Adrenal gland (tissue), 19 donors: ENCODE measurements at places on chromosomes 5 and 9. TPM values are rescaled to one million over a fixed set of nuclear protein-coding genes. Genes with fewer than 3 reads are reported as not detected.

DNA sequence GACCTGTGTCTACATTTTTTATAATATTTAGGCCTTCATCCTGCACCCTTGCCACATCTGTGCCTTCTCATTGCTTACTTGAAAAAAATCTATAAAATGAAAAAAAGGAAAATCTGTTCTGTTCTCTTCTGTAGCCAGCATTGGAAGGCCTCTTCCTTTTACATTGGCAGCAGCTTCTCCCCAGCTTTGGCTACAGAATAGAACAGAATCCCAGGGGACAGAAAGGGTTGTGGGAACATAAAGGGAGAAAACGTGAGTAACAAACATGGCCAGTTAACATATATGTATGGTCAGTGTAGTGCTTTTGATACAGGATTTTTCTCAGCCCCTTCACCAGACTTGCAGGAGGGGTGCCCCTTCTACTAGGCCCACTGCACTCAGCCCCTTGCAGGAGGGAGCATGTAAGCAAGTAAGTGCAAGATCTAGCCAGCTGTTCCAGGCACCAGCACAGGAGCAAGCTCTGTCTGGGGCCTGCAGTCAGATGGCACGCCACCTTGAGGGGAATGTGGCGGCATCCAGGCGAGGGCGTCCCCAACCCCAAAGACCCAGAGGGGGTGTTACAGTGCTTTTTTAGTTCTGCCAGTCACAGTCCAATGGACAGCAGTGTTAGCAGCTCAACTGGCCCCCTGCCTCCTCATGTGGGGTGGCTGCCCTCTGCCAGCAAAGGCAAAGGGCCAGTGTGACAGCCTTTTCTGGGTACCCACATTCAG, 330.5 kb upstream of the ZNF462 start:
- DNase-seq = no peak

- no peak for DNase-seq
These were observed 1.6 kb downstream of the CFAP95 start for GRCh38 chr9:69822116-69822750.

DNA sequence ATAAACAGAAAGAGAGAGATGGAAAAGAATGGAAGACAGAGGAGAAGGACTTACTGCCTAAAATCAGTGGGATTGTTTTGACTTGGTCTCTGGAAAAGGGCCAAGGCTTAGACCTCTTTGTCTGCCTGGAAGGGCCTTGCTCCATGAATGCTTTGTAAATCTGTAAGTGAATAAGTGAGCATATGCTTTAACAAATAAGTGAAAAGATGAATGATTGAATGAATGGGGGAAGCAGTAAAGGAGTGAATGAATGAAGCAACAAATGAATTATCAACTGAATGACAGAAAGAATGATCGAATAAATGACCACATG, 5.5 kb downstream of the KCNIP1 start:
- DNase-seq = no peak

- DNase-seq = no peak
These were observed 10.6 kb upstream of the HMCN2 start for GRCh38 chr9:130254747-130255630.

The APBB3 gene
- total RNA-seq = 14.0 TPM

The LCN15 gene
- not detected for total RNA-seq

DNA sequence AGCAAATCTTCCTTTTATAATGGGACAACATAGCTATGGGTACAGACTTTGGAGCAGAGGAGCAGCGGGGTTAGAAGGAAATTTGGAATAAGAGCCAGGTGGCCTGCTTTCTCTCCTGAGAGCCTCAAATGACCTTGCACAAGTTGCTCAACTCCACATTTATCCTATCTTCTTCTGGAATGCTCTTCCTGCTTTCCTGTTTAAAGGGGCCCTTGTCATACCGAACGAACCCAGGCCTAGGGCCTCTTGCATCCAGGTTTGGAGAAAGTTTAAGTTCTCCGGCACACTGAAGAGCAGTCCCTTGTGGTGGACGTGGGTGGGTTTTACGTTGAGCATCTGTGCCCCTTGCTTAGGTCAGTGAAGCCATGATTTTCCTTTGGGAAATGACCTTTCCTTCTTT, 197.9 kb upstream of the NR3C1 start:
- DNase-seq = no peak

DNA sequence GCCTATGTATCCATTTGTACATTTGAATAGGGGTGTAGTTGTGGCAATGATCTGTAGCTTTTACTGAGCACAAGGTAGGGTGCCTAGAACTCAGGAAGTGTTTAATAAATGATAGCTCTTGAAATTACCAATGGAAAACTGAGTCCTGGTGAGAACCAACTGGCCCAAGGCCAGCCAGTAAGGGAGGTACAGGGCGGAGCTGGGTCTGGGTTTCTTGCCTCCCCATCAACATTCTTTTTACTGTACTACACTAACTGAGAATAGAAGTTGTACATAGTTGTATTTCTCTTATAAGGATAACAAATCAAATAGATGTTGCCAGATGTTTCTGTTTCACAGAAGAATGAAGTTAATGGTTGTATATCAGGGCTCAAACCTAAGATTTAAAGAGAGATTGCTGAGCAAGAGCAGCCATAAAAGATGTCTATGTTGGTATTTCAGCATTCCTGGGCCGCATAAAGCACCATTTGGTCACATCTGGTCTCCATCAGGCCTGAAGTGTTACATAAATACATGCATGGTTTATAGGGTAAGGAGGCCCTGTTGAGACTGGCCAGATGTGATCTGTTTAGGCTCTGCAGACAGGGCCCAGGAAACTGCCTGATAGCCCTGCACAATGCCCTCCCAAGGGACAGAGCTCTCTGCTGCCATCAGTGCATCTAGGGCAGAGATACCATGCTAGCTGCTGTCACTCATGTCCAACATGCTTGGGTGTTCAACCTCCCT, 210.5 kb downstream of the NXNL2 start:
- DNase-seq = no peak

- DNase-seq = no peak
These were observed 87.3 kb upstream of the GNAQ start for GRCh38 chr9:78118742-78119473.

- DNase-seq = no peak
These were observed 14.7 kb downstream of the RAD1 start for GRCh38 chr5:34900652-34901051.

GRCh38 chr9:137048655-137049543, 2.9 kb upstream of the NPDC1 start:
- no peak for DNase-seq

- DNase-seq = no peak
These were observed 465.7 kb downstream of the DIRAS2 start for GRCh38 chr9:90176901-90177300.

The DRD1 gene
- total RNA-seq = 1.3 TPM

DNA sequence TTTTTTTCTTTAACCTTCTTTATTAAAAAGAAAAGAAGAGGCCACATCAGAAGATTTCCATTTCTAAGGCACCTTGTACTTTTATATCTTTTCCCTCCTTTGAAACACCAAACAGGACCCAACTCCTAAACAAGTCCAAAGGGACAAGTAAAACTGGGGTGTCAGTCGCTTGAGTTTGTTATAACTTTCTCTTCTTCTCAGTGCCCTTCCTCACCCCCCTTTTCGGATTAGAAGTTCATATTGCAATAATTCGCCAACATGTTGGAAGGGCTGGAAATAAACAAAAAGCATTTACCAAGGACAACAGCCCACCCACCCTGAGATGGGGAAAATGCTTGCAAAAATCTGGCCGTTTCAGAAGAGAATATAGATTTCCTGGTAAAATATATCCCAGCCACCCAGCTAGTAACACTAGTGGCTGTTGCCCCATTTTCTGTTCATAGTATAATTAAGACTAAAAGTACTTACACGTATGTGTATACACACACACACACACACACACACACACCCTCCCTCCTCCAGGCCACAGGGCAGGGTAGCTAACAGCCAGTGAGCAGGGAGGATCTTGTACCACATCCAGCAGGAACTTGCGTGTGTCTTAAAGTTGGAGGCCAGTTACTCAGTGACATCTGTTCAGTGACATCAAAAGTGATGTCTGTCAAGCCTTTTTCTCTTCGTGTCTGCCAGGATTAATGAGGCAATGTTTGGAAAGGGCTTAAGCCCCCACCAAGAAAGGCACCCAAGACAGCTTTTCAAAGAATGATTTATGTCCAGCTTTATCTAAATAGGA, 149.1 kb upstream of the KLF4 start:
- DNase-seq = peak; percentile 79

GRCh38 chr9:115945009-115945431, 208.6 kb upstream of the PAPPA start:
- DNase-seq = no peak

- DNase-seq = no peak
These were observed 118.5 kb upstream of the ERCC6L2 start for GRCh38 chr9:95756986-95757385.

- DNase-seq = peak; percentile 87
These were observed 24.8 kb upstream of the IER5L start for GRCh38 chr9:129202613-129203555.

The MYMK gene
- total RNA-seq = not detected

The FOXD4L4 gene
- not detected for total RNA-seq

The ACOT12 gene
- total RNA-seq = not detected

DNA sequence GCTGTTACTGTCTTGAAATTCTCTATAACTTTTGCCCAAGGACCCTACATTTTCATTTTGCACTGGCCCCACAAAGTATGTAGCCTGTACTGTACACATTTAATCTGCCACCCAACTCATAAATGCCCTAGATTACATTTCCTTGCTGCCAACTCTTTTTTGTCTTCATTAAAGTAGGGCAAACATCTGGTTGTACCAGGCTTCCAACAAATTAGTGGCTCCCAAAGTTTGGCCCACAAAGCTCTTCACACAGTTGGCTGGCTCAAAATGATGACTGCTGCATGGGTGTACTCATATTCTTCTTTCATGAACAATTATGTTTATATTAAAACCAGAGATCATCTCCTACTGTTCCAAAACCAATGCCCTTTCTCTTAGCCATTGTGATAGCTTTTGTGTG, 45.3 kb downstream of the GNA14 start:
- no peak for DNase-seq

DNA sequence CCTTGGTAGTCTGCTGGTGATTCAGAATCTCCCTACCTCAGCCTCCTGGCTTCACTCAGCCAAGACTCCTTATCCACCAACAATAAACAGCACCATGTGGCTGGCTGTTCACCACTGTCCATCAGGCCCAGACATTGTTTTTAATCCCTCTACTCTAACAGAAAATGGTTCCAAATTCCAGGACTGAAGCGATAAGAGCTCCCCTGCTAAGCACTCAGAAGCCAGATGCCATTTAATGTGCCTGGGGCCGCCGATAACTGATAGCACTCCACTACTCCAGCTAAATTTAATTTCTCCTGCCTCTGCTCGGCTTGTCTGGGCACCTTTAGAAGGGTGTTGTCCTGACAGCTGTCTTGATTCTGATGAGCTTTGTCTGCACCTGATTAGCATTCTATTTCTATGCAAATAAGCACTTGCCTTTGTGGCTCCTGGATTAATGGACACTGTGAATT, 47.1 kb downstream of the ZNF622 start:
- DNase-seq = no peak

GRCh38 chr5:174409971-174410370, 314.4 kb upstream of the MSX2 start:
- DNase-seq = no peak

The PLPP1 gene
- total RNA-seq = 80.8 TPM

The ADAMTS13 gene
- total RNA-seq = 2.1 TPM

- no peak for DNase-seq
These were observed 42.9 kb downstream of the ZNF474 start for GRCh38 chr5:122172207-122172606.

The ZFP2 gene
- total RNA-seq = 0.67 TPM

The TSSK1B gene
- not detected for total RNA-seq

GRCh38 chr9:130765137-130766020, 69.7 kb upstream of the ABL1 start:
- no peak for DNase-seq

DNA sequence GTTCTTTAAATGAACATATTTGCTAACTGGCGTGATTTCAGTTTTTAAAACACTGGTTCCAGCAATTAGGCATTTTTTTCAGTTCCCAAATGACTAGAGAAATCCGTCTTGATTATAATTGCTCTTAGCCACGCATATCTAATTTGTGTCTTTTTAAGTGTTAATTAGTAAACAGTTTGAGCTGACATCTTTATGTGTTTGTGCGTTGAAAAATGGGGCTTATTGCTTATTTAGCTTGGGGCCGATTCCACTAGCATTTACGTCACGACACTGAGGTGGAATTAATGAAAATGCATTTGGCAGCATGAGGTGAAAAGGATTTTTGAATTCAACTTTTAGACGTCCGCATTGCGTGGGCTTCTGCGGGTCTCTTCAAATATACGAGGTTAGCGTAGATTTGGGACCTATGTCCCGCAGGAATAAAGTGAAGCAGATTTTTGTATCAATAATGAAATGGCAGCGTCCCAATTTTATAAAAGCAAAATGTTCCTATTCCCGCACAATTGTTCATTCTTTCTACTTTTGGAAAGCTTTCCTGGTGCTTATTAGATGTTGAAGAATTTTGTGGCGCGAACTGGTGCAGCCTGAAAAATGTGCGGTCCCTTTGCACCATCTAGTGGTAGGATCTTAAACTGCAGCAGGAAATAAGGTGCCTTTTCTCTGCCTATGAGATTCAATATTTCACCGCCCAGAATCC, 122.7 kb upstream of the LMX1B start:
- peak; percentile 80 for DNase-seq

DNA sequence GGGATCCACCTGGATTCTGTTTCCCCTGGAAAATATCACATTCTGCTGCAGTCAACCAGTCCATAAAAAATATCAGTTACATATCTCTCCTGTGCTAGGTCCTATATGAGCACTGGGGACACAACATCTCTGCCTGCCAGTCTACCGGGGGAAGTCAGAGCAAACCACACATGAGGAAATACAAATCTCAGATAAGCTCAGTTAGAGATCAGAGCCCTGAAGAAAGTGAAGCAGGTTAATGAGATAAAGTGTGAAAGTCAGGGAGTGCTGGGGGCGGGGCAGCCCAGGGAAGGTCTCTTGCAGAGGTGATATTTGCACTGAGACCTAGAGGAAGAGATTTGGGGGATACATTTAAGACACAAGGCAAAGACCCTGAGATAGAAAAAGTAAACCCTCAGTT, 67.8 kb upstream of the SLC1A1 start:
- no peak for DNase-seq

DNA sequence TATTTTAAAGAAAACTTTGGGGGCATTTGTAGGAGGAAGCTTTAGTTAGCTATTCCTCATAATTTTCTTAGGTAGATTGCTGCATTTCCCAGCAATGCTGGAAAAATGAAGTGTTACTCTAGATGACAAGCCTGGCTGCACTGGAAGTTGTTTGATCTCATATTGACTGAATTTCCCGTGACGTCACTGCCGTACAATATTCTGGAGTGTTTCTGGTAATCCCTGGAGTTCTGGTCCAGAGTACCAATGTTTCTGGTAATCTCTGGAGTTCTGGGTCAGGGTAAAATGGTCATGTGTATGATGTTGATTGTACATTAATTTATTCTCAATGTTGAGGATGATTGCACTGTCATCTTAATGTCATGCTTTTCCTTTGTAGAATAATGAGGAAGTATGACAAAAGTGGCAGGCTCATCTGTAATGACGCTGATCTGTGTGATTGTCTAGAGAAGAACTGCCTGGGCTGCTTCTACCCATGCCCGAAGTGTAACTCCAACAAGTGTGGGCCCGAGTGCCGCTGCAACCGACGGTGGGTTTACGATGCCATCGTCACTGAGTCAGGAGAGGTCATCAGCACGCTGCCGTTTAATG, 26.2 kb downstream of the ARL14EPL start:
- no peak for DNase-seq
